Activated B cell treated with CpG ODN at 0.5 μM for 24 hours (primary cell): ENCODE measurements at places on chromosomes 6 and 20. TPM values are rescaled to one million over a fixed set of nuclear protein-coding genes. Genes with fewer than 3 reads are reported as not detected.

- peaks cover 37% of the 10 kb centered on the region for H3K36me3 ChIP-seq
- no peaks in the 10 kb centered on the region for H3K27me3 ChIP-seq
- peak overlapping the region; percentile 89 for H3K4me3 ChIP-seq
- peaks cover 72% of the 10 kb centered on the region for H3K4me1 ChIP-seq
- H3K27ac ChIP-seq = peak overlapping the region; percentile 89
- DNase-seq = no peak
These were observed 2.0 kb downstream of the BACH2 start for GRCh38 chr6:90294614-90294988.

DNA sequence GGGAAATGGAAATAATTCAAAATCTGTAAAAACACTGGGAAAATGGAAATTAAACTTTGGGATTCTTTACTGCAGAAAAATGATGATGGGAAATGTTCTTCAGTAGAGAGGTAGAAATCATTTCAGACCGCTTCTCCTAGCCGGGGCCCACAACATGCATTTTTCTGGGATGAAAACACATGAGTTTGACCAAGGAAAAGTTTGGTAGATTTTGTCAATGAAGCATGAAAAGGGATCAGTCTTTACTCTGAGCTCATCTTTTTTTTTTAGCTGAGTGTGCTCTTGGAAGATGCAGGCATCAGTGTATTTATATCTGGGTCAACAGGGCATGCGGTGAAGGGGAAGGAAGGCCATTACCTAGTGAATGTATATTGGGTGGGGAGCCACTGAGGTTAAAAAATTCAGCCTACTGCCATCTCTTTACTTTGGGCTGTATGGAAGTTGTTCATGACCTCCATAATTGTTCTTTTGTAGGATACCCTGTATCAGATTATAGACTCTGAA lies 36.8 kb downstream of the PLCB1 start:
- no peaks in the 10 kb centered on the region for H3K4me1 ChIP-seq
- no peaks in the 10 kb centered on the region for H3K27me3 ChIP-seq
- no peak for DNase-seq
- no peak overlapping the region for H3K4me3 ChIP-seq

DNA sequence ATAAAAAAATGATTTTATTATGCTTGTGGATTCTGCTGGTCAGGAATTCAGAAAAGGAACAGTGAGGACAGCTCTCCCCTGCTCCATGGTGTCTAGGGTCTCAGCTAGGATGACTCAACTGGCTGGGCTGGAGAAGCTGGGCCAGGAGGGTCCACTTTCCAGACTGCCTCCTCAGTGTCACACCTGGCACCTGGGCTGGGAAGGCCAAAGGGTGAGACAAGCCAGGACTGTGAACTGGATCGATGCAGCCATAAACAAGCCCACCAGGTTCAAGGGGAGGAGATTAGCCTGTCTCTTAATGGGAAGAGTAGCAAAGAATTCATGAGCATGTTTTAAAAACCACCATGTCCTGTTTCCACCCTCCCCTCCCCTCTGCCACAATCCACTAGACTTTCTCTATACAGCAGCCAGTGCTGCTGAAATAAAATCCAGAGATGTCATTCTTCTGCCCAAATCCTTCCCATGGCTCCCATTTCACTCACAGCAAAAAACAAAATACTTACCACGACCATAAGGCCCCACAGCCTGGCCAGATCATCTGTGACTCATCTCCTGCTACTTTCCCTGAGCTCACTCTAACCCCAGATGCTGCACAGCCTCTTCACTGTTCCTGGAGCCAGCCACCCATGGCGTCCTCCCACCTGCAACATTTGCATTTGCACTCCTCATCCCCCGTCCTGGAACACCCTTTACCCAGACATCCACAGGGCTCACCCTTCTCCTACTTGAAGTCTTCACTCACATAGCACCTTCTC lies 13.8 kb downstream of the SPTLC3 start:
- H3K27me3 ChIP-seq = no peaks in the 10 kb centered on the region
- H3K4me3 ChIP-seq = no peak overlapping the region
- no peak for DNase-seq
- no peak overlapping the region for H3K27ac ChIP-seq
- no peaks in the 10 kb centered on the region for H3K4me1 ChIP-seq

The EEF1A2 gene
- 1.2 and 1.6 TPM in 2 replicates for total RNA-seq
